ENCODE measurements at places on chromosomes 2 and 18. TPM values are rescaled to one million over a fixed set of nuclear protein-coding genes. Genes with fewer than 3 reads are reported as not detected.

DNA sequence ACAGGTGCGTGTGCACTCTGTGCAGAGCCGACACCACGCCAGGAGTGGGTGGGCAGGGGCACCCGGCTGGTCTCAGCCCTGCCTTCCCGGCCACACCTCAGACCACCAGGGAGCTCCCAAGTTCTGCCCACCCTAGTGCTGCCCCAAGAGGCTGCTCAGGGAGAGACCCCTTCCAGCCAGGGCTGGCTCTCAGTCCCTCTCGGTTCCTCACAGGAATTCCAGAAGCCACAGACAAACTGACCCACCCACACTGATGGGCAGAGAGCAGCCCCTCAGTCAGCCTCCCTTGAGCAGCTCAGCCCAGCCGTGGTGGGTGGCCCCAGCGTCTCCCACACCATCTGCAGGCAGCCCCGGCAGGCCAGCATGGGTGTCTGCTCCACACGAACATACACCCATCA is 33.8 kb downstream of the GPC1 start:
- DNase-seq: peak; percentile 3

DNA sequence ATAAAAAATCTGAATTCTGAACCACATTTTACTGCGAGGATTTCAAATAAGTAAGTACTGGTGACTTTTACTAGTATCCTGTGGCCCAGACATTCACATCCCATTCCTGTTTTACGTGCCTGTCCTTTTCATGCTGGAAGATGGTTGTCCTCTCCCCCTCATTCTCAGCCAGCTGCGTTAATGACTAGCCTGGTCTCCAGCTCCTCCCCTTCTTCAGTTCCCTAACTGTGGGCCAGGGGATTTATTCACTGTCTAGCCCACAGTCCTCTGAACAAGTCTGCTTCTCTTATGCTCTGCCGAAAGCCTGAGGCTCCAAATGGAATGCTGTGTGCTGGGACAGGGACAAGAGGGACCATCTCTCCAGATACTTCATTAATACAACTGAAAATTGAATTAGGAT is 373.9 kb downstream of the PTPRM start:
- no peak for DNase-seq

DNA sequence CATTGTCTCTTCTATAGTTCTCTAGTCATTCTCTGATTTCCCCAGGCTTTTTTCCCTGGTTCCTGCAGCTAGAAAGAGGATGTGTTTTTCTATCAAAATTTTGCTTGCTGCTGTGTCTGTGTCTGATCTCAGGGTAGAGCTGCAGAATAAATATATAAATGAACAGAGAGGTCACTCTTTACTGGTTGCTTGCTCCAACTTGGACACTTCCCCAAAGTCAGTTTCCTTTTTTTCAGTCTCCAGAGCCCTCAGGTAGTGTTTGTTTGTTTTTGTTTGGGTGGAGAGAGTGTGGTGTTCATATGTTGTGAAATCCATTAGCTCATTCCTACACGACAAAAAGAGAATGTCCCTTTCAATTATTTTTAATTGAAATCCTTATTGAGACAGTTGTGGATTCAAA is 85.8 kb downstream of the CERS6 start:
- DNase-seq: no peak

- DNase-seq: no peak
Observed at GRCh38 chr2:187187519-187187918, 260.5 kb downstream of the CALCRL start.

- DNase-seq: no peak
Observed at GRCh38 chr18:13503836-13504235, 222.5 kb downstream of the FAM210A start.

- DNase-seq: no peak
Observed at GRCh38 chr2:38549851-38550250, 52.9 kb downstream of the HNRNPLL start.

GRCh38 chr2:97950329-97951154 is 45.2 kb downstream of the TMEM131 start:
- DNase-seq: no peak

DNA sequence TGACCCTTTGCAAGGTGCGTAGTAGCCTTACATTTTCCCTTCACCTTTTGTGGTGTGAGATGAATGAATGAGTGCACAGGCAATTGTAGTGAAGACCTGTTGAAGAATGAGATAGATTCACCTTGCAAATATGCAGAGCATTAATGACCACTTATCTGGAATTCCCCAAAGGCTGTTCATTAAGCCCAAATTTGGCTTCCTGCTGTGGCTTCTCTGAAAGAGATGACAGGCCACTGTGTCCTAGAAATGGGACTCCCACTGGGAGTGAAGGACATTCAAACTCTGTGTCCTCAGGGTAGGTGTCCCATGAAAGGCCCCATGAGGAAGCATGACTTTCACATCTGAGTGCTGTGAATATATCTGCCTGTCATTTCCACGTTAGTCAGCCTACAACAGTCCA is 1821.8 kb upstream of the PIK3C3 start:
- no peak for DNase-seq

- no peak for DNase-seq
Observed at GRCh38 chr2:1654696-1655374, 89.5 kb downstream of the PXDN start.

GRCh38 chr18:59238385-59238784 is 18.4 kb downstream of the GRP start:
- DNase-seq: no peak

- peak; percentile 14 for DNase-seq
Observed at GRCh38 chr2:151051574-151052220, 210.0 kb downstream of the RBM43 start.

Gene ANTXR1
- total RNA-seq: 61.1 TPM

Gene ZNF532
- 180 TPM for total RNA-seq

Gene CDK15
- not detected for total RNA-seq

Gene GALNT5
- 0.20 TPM for total RNA-seq

Gene C2orf78
- not detected for total RNA-seq

Gene TWIST2
- total RNA-seq: 0.96 TPM

Gene RAB6C
- total RNA-seq: not detected

Gene SLC25A52
- not detected for total RNA-seq

All from neural crest cell (in vitro differentiated cells).